Mesothelial cell of epicardium (in vitro differentiated cells): ENCODE measurements at places on chromosomes 2 and 18. TPM values are rescaled to one million over a fixed set of nuclear protein-coding genes. Genes with fewer than 3 reads are reported as not detected.

DNA sequence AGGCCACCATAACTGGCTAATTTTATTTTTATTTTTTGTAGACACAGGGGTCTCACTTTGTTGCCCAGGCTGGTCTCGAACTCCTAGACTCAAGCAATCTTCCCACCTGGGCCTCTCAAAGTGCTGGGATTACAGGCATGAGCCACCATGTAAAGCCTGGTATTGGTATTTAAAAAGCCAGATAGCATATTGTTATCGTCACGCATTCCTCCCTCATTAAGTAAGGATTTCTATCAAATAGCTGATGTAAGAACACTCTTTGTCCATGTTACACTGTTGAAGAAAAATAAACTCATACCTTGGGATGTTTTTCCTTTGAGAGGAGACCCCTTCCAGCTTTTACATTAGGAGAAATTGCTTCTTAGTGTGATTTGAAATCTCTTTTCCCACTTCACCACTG lies 39.2 kb upstream of the DARS1 start:
- no peaks in the 10 kb centered on the region for H3K36me3 ChIP-seq
- no peaks in the 10 kb centered on the region for H3K27me3 ChIP-seq
- H3K27ac ChIP-seq: peak overlapping the region; percentile 95

GRCh38 chr2:105005181-105005951 lies 32.5 kb upstream of the MRPS9 start:
- DNase-seq: no peak
- H3K4me3 ChIP-seq: no peak overlapping the region
- peaks cover 1% of the 10 kb centered on the region for H3K4me1 ChIP-seq
- no peak overlapping the region for H3K27ac ChIP-seq
- H3K36me3 ChIP-seq: no peaks in the 10 kb centered on the region

DNA sequence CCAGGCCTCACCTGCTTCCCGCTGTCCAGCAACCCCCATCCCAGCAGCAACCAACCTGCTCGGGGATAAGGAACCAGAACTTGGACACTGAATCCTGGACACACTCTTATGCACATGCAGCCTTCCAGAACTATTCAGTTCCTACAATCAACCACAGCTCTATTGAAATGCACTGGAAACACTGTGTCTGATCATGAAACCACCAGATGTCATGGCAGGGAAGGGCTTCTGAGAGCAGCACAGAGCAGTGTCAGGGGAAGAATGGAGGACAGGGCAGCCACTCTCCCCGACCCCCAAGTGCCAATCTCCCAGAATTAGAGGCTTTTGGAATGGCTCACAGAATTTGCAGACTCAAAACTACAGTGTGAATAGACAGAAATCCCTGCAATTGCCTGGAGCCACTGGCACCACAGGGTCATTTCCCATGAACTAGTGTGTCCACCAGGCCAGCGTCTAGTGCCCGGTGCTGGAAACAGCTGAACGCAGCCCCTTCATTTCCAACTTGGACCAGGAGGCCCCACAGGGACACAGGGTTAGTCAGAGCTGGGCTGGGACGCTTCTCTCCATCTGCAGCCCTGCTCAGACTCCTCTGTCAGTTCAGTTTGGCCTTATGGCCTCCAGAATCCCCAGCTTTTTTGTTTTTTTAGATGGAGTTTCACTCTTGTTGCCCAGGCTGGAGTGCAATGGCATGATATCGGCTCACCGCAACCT lies 25.5 kb downstream of the MRPL35 start:
- H3K4me1 ChIP-seq: peaks cover 34% of the 10 kb centered on the region
- no peak for DNase-seq
- H3K27ac ChIP-seq: no peak overlapping the region
- no peak overlapping the region for H3K4me3 ChIP-seq
- no peaks in the 10 kb centered on the region for H3K36me3 ChIP-seq

GRCh38 chr2:140630557-140630956 lies 1500.3 kb downstream of the LRP1B start:
- no peak for DNase-seq
- H3K27me3 ChIP-seq: peaks cover 1% of the 10 kb centered on the region
- H3K36me3 ChIP-seq: no peaks in the 10 kb centered on the region
- H3K4me3 ChIP-seq: no peak overlapping the region

DNA sequence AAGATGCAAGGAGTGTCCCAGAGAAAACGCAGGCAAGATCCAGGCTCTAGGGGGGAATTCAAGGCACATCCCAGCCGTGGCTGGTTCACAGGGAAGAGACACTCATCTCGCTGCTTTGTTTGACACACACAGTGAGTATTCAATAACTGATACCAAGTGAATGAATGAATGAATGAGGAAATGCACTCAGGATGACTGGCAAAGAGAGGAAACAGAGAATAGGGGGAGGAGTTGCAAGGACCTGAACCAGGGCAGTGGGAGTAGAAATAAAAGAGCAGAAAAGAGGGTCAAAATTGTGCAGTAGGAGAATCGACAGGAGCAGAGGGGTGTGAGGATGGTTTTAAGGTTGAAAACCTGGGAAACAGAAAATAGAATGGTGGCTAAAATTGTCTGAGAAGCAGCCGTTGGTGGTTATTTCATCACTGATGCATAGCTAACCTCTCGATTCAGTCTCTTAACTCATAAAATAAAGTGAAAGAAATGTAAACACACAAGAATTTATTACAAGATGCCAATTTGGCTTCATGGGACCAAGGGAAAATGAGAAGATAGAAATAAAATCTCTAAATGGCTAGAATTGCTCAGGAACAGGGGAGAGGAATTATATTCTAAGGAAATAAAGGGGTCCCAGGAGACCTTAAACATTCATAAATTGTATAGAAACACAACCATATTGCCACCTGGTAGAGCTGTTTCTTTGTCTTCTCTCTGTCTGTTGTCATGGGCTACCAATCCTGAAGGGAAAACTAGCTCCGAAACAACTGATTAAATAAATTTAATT lies 63.9 kb upstream of the PHLPP1 start:
- no peaks in the 10 kb centered on the region for H3K4me1 ChIP-seq
- no peak overlapping the region for H3K27ac ChIP-seq
- no peaks in the 10 kb centered on the region for H3K36me3 ChIP-seq
- no peaks in the 10 kb centered on the region for H3K27me3 ChIP-seq
- no peak for DNase-seq

DNA sequence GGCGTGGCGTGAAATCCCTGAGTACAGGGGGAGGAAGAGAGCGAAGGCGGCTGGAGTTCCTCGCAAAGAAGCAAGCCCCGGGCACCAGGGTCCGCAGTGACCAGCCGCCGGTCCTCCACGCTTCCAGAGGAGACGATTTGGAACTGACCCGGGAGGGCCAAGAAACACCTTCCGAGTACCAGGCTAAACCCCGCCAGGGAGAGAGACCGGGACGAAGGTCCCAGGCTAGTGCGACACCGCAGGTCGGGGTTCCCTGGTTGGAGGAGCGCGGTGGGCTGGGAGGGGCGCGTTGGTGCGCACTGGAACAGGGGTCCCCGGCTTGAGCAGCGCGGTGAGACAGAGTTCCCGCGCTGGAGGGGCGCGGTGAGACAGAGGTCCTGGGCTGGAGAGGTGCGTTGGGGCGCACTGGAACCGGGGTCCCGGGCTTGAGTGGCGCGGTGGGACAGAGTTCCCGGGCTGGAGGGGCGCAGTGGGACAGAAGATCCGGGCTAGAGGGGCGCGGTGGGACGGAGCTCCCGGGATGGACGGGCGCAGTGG lies 901 bp downstream of the WDFY1 start:
- H3K27me3 ChIP-seq: no peaks in the 10 kb centered on the region
- peaks cover 10% of the 10 kb centered on the region for H3K36me3 ChIP-seq
- peak overlapping the region; percentile 93 for H3K4me3 ChIP-seq
- H3K27ac ChIP-seq: peak overlapping the region; percentile 93
- peaks cover 26% of the 10 kb centered on the region for H3K4me1 ChIP-seq

LYPD6 gene
- 16.2 to 17.4 TPM (median 16.6 TPM) in 3 replicates for total RNA-seq

RBKS gene
- 0.80 to 1.4 TPM (median 1.0 TPM) in 3 replicates for total RNA-seq

EVX2 gene
- 0.07 to 0.09 TPM in 2 of 3 replicates, not detected in the other for total RNA-seq
